ENCODE measurements at places on chromosomes 7 and 10.

GRCh38 chr10:43452356-43452914 is 15.5 kb downstream of the ZNF487 start:
- no peak for DNase-seq

DNA sequence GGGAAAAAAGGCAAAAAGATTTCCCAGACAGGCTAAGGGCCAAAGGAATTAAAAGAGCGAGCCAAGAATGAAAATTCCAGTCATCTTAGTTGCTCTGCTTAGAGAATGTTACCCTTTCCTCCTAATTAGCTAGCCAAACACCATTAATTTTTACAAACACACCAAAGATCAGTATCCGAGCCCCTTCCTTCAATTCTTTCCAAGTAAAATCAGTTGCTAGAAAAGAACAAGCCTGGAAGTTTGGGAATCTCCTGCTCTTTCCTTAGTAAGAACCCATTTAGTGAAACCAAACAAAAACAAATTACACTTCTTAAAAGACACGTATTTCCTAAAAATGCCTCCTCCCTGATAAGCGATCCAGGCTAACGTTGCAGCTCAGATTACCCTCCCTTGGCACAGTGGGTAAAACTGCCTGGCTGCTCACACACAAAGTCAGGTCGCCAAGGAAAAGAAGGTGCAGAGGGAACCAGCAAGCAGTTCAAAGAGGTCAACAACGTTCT is 57.1 kb upstream of the ABLIM1 start:
- no peak for DNase-seq

- no peak for DNase-seq
These were observed 472.8 kb upstream of the STEAP1 start for GRCh38 chr7:89681448-89681847.

- no peak for DNase-seq
These were observed 33.5 kb downstream of the ZNF800 start for GRCh38 chr7:127359011-127359410.

- DNase-seq = no peak
These were observed 22.6 kb downstream of the JCAD start for GRCh38 chr10:30036811-30037210.

DNA sequence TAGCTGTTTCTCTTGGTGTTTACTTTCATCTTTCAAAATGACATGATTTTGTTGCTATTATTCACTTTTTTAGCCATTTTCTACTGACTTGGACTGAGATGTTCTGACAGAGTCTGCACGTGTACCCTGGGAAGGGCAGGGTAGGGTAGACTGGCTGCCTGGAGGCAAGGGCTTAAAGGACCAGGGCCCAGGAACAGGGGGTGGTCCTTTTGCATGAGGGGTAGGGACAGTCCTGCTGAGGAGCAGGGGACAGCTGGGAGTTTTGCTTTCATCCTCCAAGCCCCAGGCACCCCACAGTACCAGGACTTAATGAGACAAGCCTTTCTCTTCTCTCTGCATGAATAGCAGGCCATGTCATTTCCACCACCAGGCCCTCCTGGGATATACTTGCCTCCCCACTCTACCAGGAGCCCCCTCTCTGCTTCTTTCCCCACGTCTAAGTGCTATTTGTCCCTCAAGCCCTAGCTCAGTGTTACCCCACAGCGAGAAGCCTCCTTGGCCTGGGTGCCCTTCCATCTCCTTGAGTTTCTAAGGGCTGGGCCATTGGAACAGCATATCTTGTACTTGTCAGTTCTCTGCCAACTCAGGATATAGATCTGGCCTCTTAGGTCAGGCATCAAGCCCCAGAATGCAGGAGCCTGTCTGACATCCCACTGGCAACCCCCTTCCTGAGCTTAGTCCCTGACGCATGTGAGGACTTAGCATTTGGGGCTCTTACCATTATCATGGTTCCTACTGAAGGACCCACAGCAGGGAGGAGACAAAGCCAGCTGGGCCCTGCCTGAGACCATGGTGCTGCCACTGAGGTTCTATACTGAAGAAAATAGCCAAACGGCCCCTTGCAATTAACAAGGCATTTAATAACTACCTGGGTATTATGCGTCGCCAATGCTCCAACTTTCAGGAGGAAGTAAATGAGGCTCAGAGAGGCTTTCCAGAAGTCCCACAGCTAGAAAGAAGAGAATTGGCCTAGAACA is 78.4 kb upstream of the UNC5B start:
- no peak for DNase-seq

DNA sequence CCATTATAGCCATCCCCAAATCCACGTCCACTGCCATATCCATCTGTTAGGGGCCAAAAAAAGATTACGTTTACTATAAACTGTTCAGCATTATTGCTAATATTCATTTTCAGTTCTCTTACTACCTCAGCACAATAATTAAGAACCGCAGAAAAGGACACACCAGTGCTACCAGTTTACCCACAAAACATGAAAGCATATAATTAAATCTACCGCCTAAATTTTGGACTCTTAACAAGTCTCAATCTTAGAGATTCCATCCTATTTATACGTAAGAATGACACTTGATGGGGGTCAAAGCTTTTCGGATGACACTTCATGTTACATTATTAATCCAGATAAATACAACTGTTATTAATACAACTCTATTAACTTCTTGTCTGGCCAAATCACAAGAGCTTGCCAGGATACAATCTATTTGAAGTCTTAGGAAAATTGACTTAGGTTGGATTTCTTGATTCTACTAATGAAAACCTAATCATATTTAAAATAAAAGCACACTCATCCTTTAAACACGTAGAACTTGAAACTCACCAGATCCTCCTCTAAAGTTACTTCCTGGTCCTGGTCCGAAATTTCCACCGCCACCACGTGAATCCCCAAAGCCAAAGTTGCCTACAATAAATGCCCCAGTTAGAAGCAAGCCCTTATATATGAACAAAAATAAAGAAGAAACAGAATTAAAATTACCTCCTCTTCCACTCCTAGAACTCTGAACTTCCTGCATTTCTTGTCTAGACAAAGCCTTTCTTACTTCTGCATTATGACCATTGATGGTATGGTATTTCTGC is 4.5 kb downstream of the HNRNPA2B1 start:
- no peak for DNase-seq

DNA sequence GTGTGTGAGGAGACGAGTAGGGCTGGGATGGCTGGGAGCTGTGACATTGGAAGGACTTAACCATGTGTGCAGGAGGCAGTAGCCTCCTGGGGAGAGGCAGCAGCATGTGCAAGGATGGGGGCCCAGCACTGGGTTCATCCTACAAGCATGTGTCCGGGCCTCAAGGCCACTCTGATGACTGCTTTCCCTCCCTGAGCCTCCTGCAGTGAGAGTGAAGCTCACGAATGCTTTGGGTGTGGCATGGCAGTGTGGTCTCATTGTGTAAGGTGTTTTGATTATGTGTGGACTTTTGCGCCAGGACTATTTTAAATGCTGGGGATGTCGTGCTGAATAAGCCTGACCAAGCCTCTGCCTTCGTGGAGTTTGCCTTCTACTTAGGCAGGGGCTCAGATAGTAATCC is 122.0 kb upstream of the INSYN2A start:
- DNase-seq = no peak

All from Jurkat, Clone E6-1 (cell line).